ENCODE measurements at places on chromosomes 2 and 18.

- peak; percentile 83 for DNase-seq
Measured at GRCh38 chr2:9951522-9952285, at the start of gene GRHL1. Gene GRHL1 (plus strand): TSS chr2:9951693. CDS start chr2:9951834, 141 bp downstream.

DNA sequence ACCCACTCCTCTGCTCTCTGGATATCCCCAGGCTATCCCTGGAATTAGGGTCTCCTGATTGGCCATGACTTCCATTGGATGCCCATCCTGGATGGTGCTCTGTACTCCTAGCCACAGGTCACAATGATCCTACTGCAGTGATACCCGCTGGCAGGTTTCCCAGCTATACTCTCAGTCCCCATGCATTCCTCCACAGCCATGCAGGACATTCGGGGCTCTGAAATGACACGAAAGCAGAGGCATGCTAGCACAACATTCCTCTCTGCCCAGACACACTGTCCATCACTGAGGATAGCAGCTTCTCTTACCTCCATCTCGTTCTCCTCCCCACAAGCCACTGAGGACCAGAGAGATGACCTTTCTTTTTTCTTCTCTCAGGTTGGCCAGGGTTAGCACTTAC, 51.7 kb upstream of the SPATS2L start:
- no peak for DNase-seq

GRCh38 chr2:171523088-171524017, 1.1 kb downstream of the CYBRD1 start:
- DNase-seq = no peak

DNA sequence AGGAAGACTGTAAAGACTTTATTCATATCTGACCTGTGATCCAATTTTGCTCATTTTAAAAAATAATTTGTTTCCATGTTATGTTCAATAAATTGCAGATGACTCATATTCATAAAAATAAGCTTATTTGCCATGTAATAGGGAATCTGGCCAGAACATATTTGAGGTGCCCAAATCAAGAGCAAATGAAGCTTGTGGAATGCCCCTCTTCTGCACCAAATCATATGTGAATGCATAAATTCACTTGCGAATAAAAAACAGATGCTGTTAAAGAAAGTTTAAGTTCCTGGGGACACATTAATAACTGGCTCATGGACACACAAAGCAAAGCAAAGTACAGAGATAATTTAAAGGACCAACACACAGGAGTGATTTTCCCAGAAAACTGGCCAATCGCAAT, 279.0 kb upstream of the CDH2 start:
- no peak for DNase-seq

DNA sequence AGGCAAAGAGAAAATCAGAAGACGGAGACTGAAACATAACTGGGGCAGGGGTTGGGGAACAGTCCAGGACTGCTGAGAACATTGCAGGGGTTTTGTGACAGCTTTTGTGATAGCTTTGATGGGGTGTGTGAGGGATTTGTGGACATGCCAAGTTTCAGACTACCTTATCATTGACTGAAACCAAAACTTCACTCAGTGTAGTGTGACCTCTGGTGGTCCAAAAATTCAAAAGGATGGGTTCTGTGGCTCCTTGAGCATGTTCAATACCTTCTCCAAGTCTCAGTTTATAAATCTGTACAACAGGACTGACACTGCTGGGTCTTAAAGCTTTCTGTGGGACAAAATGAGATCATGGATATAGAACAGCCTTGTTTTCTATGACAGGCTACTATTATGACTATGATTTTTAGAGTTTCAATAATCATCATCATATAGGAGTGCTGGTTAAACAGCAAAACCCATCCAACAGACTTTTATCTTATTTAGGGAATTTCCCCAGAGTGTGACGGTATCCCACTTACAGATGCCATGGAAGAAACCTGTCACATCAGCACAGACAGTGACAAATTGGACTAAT, 259.2 kb upstream of the SLC14A2 start:
- DNase-seq = no peak

- DNase-seq = no peak
Measured at GRCh38 chr2:207041279-207041678, 102.0 kb downstream of the CPO start.

DNA sequence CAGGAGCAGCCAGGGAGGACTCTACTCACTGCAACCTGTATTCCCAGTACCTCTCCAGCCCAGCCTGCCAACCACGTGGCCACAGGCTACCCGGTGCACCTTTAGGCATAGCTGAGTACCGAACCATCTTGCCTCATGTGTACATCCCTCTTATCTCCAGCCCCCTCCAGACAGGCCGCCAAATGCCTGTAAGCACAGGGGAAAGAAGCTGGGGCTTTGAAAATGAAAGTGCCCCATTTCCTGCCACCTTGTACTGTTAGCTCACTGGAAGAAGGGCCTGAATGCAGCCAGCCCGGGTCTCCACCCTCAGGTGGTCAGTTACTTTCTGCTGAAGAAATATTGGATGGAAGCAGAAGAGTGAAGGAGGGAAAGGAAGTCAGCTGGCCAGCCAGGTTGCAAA, 27.2 kb upstream of the RFX8 start:
- DNase-seq = no peak

- no peak for DNase-seq
Measured at GRCh38 chr2:20172273-20173055, 52.5 kb downstream of the SDC1 start.

Data from stimulated activated CD4-positive, alpha-beta T cell treated with anti-CD3 and anti-CD28 coated beads, TNF-alpha, amount 100 ng/mL, for 4 hours (primary cell).